ENCODE measurements at places on chromosomes 7 and 10.

GRCh38 chr10:27192284-27192683, 37.1 kb downstream of the MASTL start:
- DNase-seq, result no peak

GRCh38 chr7:30996256-30996655, 32.5 kb downstream of the GHRHR start:
- DNase-seq, result no peak

DNA sequence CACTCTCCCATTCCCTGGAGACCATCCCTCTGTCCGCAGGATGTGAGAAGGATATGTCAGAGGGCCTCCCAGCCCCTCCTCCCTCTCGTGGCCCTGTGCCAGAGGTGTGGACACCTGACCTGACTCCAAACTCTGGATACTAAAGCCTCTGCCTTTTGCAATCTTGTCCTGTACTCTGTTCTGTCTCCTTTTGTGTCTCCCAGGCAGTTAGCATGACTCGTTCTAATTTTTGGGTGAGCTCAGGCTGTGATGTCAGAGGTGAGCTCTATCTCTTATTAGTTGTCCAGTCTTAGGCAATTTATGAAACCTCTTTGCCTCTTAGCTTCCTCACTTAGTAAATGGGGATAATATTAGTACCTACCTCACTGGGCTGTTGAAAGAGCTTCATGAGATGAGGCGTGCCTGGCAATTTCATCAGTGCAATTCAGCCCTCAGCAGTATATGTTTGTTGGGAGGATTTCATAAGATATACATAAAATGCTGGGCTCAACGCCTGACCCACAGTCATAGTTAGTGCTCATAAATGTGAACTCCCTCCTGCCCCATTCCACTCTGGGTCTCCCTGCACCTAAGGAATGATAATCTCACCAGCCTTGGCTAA, 10.9 kb downstream of the MARVELD1 start:
- no peak for DNase-seq

DNA sequence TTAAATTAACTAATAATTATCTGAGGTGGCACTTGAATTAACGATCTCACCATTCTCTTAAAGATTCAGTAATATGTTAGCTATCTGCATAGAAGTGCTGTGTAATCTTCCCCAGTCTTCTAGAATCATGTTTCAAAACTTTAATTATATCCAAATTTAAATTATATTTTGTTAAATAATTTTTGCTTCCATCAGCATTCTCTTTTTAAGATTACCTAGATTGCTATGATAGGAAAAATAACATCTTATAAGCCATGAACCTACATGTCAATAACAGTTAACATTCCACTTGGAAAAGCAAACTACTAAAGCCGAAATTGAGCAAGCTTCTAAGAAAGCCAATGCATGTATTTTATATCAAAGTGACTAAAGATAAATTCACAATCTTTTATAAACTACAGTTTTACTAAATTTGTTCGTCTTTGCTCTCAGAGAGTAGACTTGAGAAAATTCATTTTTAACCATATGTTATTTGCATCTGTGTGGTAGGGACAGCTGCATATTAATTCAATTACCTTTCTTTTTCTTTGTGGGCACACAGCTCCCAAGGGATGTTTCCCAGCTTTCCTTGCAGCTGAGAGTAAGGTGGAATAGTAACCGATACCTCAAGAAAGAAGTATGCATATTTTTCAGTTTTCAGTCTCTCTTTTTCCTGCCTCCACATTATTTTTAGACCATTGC, 105.4 kb upstream of the ABCB5 start:
- DNase-seq, result no peak

GRCh38 chr7:70113536-70113935, 515.3 kb downstream of the AUTS2 start:
- DNase-seq, result no peak

GRCh38 chr7:4871930-4872675, 10.3 kb upstream of the PAPOLB start:
- DNase-seq, result no peak

DNA sequence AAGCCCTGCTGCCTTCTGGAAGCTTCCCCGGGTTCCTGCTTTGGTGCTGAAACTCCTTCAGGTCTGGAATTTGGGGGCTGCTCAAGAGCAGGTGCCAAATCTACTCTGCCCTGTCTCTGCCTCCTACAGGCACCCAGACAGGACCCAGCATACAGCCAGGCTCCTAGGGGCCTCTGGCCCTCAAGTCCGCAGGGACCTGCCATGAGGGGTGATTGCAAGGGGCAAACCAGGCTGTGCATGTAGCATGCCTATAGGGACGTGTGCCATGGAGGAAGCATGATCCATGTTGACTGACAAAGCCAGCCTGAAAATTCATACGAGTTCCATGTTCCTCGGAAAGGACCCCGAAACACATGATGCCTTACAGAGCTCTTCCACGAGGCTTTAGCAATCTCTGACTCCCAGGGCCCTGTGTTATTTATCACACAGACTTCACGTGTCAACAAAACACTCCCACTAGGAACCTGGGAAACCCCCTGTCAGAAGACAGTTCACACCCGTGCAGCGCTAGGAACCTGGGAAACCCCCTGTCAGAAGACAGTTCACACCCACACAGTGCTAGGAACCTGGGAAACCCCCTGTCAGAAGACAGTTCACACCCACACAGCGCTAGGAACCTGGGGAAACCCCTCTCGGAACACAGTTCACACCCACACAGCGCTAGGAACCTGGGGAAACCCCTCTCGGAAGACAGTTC, 75.3 kb upstream of the DNAAF5 start:
- peak; percentile 31 for DNase-seq

- DNase-seq, result no peak
These were observed 26.9 kb downstream of the AHR start for GRCh38 chr7:17325364-17325763.

- DNase-seq, result no peak
These were observed 48.3 kb downstream of the BUB3 start for GRCh38 chr10:123202506-123202905.

GRCh38 chr10:3339531-3339950, 167.0 kb upstream of the PITRM1 start:
- DNase-seq, result no peak

GRCh38 chr7:28658381-28658780, 246.1 kb downstream of the CREB5 start:
- DNase-seq, result no peak

- DNase-seq, result no peak
These were observed 8.8 kb downstream of the ATP5MF start for GRCh38 chr7:99457050-99457649.

- DNase-seq, result no peak
These were observed 6.3 kb downstream of the MAT1A start for GRCh38 chr10:80283119-80283518.

- DNase-seq, result no peak
These were observed 4.0 kb upstream of the LGI1 start for GRCh38 chr10:93753621-93754250.

DNA sequence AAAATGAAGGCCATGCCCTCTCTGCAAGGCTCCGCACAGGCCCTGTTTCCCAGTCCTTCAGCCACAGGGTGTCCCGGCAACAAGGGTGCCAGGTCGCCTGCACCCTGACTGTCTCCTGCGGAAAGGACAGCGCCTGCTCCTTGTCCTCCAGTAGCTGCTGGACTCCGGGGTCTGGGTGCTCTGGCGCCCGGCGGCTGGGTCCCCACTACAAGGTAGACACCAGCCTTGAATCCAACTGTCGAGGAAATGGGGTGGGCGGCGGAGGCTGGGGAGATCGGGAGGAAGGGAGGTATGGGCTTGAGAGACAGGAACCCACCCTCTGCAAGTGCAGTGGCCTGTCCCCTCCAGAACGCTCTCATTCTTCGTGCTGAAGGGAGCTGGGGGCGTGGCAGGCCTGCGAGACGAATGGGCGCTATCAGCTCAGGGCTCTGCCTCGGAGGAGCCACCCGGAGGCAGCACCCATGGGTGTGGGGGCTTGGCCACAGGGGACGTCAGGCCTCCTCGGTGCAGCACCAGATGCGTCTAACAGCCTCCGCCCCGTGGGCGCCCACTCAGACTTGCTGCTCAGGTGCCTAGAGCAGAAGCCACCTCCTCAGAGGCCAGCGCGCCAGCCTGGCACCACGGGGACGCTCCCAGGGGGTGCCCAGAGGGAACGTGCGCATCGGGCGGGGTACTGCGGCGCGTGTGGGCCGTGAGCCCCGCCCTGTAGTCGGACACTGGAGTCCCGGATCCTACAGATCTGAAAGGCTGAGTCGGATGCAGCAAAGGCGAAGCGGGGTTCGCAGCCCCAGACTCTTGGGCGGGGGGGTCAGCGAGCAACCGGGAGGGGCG, 15.6 kb downstream of the ADAM8 start:
- DNase-seq, result peak; percentile 77

- no peak for DNase-seq
These were observed 282.2 kb downstream of the NEBL start for GRCh38 chr10:20614911-20615310.

GRCh38 chr10:80253266-80253962, 36.0 kb downstream of the MAT1A start:
- DNase-seq, result no peak

GRCh38 chr10:130300608-130301020, 164.4 kb downstream of the GLRX3 start:
- DNase-seq, result peak; percentile 32

DNA sequence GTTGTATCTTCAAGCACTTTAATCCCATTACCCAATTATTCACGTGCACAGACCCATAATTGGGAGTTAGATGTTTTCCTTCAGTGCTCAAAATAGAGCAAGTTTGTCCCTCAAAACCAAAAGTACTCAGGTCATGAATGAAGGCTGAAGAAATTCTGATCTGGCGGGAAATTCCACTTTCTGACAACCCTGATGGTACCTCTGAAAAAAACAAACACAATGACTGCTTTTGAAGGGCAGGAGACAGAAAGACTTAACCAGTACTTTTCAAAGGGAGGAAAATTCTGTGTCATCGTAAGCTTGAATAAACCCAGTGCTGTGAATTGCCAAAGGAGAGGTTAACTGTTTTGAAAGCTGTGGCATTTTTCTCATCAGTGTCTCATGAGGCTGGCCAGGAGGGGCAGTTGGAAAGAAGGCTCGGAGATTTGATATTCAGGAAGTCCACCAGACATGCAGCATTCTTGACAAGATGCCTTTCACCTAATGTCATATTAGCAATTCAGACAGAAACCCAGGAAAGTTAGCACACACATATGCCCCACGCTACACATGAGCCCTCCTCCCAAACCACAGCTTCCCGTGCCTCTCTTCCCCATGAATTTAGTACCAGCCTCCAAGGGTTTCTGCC, 347.0 kb downstream of the KCNMA1 start:
- DNase-seq, result no peak

- DNase-seq, result no peak
These were observed 5.5 kb downstream of the AP3M1 start for GRCh38 chr10:74145133-74145532.

- DNase-seq, result no peak
These were observed 214.2 kb downstream of the ANK3 start for GRCh38 chr10:60175441-60175971.

DNA sequence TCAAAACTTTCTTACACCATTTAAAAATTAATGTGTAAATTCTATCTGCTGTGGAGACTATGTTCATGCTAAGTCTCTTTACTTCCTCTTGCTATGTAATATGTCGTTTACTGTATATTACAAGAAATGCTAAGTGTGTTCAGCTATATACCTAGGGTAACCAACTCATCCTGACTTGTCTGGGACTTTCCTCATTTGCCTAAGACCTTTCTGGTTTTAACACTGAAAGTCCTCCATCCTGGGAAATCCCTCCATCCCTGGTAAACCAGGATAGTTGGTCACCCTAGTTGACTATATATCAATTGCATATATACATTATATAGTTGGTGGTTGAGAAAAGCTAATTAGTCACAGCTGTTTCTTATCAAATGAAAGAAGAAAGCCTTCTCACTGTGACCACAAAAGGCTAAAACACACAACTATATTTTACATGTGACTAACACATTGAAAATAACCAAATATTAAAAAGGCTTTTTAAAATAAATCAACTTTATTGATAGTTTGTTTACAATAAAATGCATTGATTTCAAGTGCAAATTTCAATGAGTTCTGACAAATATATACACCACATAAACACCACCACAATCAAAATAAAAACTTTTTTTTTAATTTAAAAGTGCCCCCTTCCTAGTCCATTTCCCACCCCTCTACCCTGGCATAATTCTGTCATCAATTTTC, 167.7 kb upstream of the INHBA start:
- no peak for DNase-seq

DNA sequence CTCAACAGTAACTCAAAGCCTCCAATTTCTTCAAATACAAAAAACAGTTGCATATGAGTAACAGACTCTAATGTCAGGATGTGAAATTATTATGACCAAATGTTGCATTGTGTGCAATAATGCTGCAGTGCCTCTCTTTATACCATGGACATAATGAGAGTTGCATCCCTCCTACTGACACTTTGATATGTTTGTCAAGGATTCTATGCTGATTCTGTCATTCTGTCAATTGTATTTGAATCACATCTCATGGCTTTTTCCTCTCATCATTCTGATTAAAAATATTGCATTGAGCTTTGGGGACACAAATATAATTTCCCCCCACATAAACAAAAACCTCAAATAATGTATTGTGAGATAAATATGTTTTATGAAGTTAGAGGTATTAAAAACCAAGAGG, 84.6 kb upstream of the SGCE start:
- no peak for DNase-seq

- DNase-seq, result no peak
These were observed 51.4 kb upstream of the SLC29A3 start for GRCh38 chr10:71267508-71268240.

DNA sequence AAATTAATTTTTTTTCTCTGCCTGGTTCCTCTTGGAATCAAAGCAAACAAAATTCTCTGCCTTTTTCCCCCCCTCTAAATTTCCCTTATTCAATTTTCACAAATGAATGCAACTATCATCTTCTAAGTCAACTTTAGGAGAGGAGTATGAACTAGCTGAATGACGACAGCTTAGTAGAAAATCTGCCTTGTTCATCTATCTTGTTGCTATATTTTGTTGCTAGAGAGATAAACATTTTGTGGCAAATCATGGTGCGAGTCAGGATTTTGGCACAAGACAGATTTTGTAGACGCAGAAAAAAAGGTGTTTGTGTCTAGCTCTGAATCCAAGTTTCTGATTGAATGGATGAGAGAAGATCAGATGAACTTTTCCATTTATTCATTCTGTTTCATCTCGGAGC, 81.0 kb upstream of the FZD8 start:
- no peak for DNase-seq

- DNase-seq, result no peak
These were observed 57.1 kb upstream of the KMT2E start for GRCh38 chr7:104956753-104957450.

- DNase-seq, result no peak
These were observed 57.0 kb downstream of the CHST3 start for GRCh38 chr10:72020914-72021809.

- no peak for DNase-seq
These were observed 64.3 kb upstream of the TMEM106B start for GRCh38 chr7:12146813-12147212.

- no peak for DNase-seq
These were observed 21.6 kb upstream of the GIMAP2 start for GRCh38 chr7:150663802-150664494.

- no peak for DNase-seq
These were observed 79.3 kb upstream of the SEC61G start for GRCh38 chr7:54838175-54838910.
